Activated naive CD4-positive, alpha-beta T cell (primary cell): ENCODE measurements at places on chromosomes 1 and 21.

DNA sequence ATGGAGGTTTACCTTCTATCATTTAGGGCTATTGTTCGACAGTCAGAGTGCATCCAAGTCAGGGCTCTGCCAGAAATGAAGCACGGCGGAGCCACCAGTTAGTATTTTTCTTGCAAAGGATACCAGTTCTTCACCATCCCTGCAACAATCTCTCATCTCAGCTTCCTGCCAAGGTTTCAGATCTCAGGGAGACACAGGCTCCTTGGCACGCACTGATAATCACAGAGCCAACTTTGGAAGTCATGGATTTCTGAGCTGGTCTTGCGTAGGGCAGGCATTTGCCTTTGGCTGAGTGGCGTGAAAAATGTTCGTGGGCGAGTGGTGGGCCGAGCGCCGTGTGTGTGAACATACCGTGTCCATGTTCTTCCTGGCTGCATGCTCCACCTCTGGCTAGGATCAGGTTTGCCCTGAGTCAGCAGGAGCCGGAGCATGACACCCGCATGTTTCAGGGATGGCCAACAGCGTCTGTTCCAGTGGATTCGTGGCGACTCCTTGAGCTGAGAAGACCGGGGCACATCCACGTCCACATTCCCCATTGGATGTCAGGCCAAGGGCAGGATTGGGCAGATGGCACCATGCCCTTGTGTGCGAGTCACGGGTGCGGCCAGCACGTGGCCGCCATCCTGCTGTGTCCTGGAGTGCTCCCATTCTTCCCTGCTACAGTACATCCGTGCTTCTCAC lies 118.5 kb upstream of the C1orf174 start:
- DNase-seq = no peak

- no peak for DNase-seq
Observed at GRCh38 chr1:201490708-201491131, 16.2 kb downstream of the CSRP1 start.

DNA sequence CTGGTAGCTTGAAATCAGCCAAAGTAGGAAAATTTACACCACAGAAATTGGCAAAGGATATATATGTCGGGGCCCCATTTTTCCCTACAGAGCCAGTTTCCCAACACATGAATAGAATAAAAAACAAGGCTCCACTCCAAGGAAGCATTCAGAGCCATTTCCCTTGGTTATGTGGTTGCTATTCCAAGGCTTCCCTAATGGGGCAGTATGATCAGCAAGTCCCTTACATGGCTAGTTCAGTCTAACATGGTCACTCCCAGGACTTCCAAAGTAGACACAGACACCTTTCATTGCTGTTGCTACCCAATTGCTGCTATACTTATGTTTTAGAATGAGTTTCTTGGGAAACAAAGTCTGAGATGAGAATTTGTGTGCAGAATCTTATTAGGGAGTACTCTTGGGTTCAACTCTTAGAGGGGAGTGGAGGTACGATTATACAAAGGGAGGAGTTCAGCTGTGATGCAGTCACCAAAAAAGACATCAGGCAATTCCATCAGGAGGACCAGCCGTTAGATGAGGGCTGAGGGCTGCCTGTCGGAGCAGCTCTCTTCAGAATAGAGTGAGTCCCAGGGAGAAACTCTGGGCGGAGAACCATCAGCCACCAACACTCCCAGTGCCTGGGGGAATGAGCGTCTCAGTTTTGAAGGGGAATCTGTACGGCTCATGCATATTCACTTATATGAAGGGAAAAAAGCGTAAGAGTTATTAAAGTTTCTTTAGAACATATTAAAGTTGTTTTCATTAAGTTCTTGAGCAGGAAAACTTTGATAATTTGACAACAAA lies 92.9 kb downstream of the C21orf91 start:
- DNase-seq = no peak

DNA sequence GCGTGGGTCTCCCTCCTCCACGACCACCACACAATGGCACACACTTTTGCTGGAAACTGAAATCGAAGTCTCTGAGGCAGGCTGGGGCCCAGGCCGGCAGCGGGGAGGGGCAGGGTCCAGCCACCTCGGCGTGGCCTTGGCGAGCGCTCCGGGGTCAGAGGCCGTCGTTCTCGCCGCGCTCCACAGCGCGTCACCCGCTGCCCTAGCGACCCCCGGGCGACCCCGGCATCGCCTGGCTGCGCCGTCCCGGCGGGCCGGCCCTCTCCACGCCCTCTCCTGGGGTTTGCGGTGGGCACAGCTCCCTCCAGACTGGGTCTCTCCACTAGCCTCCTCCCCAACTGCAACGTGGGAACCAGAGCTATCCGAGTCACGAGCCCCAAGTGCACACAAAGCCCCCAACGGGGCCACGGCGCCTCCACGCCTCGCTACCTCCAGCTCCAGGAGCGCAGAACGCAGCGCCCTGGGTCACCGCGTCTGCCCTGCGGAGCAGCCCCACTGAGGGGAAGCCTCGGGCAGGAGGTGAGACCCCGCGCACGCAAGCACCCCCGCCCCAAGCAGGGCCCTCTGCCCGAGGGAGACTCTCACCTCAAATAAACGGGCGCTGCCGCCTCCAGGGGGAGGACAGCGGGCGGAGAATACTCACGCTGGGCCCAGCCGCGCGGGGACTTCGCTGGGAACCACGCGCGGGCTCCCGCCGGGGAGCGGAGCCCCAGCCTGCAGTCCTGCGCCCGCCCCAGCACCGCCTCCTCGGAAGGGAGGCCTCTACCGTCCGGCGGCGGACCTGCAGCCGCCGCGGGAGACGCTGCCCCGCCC lies 134.0 kb upstream of the BARHL2 start:
- peak; percentile 44 for DNase-seq

DNA sequence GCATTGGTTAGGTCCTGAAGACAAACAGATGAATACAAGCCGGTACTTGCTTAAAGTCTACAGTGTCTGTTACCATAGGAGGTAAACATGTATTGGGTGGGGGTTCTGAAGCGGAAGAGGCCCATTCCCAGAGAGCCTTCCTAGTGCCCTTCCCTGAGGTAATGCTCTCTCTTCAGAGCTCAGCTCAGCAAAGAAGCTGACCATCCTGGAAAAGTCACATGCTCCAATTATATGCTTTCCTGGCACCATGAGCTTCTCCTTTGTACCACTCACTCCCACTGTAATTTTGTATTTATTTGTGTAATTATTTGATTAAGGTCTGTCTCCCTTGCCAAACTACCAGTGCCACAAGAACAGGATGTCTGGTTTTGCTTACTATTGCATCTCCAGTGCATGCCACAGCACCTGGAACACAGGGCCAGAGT lies 42.0 kb downstream of the RAB3B start:
- no peak for DNase-seq

- DNase-seq = no peak
Observed at GRCh38 chr1:197913495-197914276, 3.5 kb upstream of the LHX9 start.

DNA sequence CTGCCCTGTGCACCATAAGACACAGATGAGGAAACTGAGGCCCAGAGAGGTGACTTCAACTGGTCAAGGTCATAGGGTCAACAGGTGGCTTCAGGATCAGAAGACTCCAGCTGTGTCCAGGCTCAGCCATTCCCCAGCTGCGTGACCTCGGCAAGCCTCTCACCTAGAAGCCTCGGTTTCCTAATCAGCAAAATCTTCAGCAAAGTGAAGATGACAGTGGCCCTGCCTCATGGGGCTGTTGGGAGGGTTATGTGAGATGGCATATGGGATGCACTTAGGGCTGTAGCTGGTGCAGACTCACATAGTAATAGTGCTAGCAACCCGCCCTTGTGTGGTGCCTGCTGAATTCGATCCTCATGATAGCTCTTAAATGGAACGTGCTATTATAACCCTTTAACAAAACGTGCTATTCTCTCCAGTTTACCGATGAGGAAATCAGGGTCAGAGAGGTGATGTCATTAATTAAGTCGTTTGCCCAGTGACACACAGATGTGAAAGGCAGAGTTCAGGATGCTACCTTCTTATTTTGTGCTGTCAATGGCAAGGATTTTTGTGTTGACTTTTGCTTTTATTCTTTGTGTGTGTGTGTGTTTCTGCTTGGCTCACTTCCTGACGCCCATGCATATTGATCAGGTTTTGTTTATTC lies 472.9 kb downstream of the MATN1 start:
- no peak for DNase-seq
